SK-MEL-5 (cell line): ENCODE measurements at places on chromosomes 2 and 18.

DNA sequence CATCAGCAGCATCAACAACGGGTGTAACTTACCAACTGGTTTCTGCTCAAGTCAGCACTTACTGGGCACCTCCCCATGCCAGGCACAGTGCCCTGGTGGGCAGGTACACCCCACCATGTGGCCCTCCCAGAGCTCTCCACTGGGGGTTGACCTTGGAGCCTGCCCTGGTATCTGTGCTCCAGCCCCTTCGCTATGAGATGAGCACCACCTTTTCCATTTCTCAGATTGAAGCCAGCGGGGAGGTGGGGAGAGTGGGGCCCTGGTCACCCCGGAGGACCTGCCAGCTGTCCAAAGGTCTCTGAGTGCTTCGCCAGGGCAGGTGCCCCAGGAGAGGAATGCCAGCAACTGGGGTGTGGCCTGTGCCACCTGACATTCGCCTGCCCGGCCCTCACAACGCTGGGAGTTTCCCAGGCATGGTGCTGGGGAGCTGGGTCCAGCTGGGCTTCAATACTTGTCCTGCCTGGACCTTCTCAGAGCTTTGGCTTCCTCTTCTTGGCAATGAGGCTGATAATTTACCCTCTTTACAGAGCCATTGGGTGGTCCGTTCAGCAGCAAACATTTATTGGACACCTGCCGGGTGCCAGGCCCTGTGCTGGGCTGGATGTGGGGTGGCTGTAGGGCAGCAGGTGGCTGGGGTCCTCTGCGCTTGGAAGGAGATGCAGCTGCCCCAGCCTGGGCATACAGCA, 5.9 kb upstream of the ZAP70 start:
- no peak for DNase-seq

- no peak for DNase-seq
Observed at GRCh38 chr2:106886916-106887758, 1.2 kb upstream of the ST6GAL2 start.

GRCh38 chr18:12066910-12067511, 26.6 kb upstream of the ANKRD62 start:
- no peak for DNase-seq

GRCh38 chr2:94871226-94872087, at the start of gene TEKT4:
TSS of gene TEKT4 (plus strand) at chr2:94871430. CDS start at chr2:94871580, 150 bp downstream.
- peak; percentile 12 for DNase-seq

GRCh38 chr2:225117051-225117716, 74.9 kb upstream of the DOCK10 start:
- no peak for DNase-seq

DNA sequence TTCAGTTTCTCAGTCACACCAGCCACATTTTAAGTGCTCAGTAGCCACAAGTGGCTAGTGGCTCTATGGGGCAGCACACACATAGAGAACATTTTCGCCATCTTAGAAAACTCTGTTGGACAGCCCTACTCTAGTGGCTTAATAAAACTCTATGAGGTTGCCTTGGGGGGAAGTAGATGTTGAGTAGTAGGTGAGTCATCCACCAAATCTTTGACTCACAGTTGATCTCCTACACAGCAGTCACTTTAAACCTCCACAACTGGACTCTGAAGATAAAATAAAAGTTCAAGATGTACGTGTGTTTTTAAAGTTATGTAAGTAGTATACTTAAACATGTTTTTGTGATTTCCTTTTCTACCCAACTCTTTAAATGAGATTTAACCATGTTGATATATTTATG, 379.0 kb downstream of the SETBP1 start:
- DNase-seq, result peak; percentile 43

GRCh38 chr2:61566566-61566965, 28.4 kb upstream of the XPO1 start:
- DNase-seq, result no peak

- DNase-seq, result no peak
Observed at GRCh38 chr18:80201739-80202138, 45.6 kb downstream of the PARD6G start.

DNA sequence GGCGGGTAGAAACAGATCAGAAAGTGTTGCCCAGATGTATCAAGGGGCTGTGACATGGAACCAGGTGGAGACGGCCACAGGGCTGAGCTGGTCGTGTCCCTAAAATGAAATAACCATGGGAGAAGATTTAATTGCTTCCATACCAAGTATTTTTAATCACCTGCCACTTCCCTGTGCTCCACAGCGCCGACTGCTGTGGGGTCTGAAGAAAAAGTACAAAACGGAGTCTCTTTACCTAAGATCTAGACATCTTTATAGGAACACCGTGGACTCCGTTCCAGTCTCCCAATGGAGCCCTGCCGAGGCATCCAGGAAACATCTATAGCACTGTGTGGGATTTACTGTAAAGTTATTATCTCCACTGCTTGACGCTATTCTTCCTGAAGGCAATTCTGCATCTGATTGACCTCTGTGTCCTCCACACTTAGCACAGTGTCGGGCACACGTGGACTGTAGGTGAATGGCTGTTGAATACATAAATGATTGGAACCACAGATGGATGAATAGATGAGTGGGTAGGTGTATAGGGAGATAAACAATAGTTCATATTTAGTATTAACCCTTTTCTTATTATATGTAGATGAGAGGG, 21.6 kb upstream of the GYPC start:
- DNase-seq, result peak; percentile 62

GRCh38 chr18:56511996-56512395, 126.4 kb downstream of the TXNL1 start:
- no peak for DNase-seq

DNA sequence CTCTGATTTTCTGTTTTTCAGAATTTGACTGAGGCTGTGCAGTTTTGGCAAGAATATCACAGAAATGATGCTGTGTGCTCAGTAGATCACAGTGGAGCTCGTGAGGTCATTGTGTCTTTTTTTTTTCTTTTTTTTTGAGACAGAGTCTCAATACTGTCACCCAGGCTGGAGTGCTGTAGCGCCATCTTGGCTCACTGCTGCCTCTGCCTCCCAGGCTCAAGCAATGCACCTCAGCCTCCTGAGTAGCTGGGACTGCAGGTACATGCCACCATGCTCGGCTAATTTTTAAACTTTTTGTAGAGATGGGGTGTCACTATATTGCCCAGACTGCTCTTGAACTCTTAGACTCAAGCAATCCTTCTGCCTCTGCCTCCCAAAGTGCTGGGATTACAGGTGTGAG, 203.6 kb downstream of the NCKAP5 start:
- no peak for DNase-seq
